Kidney glomerular epithelial cell (primary cell): ENCODE measurements at places on chromosomes 16 and 17.

GRCh38 chr16:4318451-4318910 lies 2.6 kb downstream of the GLIS2 start:
- no peak for DNase-seq

GRCh38 chr16:88974916-88975215 lies 2.1 kb downstream of the CBFA2T3 start:
- DNase-seq = no peak

- DNase-seq = no peak
Measured at GRCh38 chr16:68676113-68676860, 31.2 kb downstream of the CDH3 start.

DNA sequence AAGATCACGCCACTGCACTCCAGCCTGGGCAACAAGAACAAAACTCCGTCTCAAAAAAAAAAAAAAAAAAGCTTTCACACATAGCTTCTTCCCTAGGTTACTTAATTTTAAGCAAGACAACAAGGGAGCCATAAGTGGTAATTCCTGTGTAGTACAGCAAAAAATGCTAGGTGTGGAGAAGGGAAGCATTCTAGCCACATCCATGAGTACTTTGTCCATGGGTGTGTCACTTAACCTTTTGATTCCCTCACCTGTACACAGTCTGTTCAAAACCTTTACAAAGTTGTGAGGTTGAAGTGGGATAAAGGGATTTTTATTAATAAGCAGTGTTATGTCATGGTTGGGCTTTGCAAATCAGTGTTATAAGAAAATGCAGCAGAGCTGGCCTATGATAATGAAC lies 4.5 kb downstream of the NME2 start:
- no peak for DNase-seq

GRCh38 chr17:82685291-82685690 lies 13.2 kb downstream of the RAB40B start:
- no peak for DNase-seq

GRCh38 chr17:78558989-78559388 lies 18.2 kb downstream of the DNAH17 start:
- DNase-seq = no peak

DNA sequence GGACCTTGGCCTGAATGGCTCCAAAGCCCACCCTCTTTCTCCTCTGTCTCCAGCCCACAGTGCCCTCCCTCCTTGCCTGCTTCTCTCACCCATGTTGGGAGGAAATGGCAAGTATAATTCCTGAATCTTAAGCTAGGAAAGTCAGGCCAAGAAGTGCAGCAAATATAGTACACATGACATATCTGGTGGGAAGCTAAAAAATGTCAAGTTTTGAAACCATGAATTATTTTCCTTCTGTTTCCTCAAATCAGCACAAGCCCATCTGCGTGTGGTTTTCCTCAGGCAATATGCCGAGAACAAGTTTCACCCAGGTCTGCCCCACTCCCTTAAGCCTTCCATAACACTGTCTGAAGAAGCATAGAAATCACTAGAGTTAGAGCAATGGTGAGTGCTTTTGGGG lies 502.8 kb upstream of the CDH11 start:
- DNase-seq = no peak

DNA sequence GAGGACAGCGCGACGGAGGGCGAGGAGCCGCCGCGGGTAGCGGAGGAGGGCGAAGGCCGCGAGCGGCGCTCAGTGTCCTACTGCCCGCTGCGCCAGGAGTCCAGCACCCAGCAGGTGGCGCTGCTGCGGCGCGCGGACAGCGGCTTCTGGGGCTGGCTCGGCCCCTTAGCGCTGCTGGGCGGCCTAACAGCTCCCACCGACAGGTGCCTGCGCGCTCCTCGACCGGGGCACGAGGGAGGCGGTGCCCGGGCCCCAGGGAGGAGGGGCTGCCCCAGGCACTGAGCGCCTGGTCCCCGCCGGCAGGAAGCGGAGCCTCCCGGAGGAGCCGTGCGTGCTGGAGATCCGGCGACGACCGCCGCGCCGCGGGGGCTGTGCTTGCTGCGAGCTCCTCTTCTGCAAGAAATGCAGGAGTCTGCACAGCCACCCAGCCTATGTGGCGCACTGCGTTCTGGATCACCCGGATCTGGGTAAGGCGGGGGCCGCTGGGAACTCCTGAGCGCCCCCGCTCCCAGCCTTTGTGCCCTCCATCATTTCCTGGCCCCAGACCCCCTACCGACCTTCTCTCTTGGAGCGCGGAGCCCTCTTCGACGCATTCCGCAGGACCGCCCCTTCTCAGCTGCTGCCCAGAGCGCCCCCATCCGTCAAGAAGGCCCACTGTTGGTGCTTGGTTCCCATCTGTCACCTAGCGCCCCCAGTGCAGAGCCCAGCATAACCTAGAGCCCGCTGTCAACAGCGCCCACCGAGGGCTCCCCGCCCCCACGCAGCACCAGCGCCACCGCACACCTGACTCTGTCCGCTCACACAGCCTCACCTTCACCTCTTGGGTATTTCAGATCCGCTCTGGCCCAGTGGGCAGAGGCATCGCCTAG lies 3.7 kb downstream of the C17orf50 start:
- peak; percentile 74 for DNase-seq

DNA sequence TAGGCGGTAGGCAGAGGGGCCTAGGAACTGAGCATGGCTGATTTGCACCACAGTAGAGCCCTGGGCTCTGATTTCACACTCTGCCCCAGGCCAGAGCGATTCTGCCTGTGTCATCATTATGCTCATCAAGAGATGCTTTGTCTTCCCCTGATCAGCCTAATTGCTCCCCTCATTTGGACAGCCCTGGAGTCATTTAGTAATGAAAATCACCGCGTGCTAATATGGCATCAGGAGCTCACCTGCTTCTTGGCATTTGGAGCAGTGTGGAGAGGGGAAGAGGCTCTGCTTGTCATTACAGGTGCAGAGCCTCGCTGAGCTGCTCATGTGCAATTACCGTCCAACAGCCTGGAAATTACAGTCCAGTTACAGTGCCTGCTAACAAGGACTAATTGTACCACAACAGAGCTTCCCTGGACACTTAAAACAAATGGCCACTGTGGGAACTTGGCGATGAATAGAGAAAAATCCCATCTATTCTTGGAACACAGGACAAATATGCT lies 157.1 kb upstream of the WSCD1 start:
- DNase-seq = no peak

DNA sequence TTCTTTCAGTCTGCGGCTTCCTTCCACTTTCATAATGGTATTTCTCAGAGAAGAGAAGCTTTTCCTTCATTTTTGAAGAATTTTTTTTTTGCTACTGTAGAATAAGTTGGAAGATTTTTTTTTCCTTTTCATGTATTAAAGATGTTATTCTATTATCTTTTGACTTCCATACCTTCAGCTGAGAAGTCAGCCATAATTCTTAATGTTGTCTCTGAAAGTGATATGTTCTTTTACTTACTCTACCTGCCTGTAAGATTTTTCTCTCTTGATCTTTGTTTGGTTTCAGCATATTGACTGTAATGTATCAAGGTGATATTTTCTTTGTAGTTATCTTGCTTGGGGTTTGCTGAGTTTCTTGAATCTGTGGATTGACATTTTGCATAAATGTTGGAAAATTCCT lies 143.5 kb upstream of the TOX3 start:
- DNase-seq = no peak

- DNase-seq = no peak
Measured at GRCh38 chr17:79414063-79414792, 196.6 kb downstream of the RBFOX3 start.

GRCh38 chr16:71645450-71645849 lies 19.5 kb downstream of the MARVELD3 start:
- DNase-seq = peak; percentile 4

GRCh38 chr17:79009397-79010303 lies at the start of gene CANT1:
TSS of gene CANT1 (minus strand) at chr17:79009764. CDS start at chr17:78997622, 12,142 bp downstream.
- peak; percentile 67 for DNase-seq

DNA sequence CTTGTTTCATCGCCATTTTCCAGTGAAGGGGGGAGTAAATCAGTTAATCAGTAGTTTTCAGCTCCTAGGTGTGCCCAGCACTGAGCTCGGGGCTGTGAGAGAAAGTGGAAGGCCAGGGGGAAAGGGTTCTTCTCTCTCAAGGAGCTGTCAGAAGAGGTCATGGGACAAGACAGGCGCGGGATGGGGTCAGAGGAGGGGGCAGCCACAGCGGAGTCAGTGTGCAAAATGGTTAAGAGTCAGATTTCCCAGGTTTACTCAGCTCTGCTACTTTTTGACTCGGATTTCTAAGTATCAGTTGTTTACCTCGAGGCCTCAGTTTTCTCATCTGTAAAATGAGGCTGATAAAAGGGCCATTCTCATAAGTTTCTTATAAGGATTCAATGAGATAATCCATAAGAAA lies 4.3 kb upstream of the XYLT1 start:
- no peak for DNase-seq

DNA sequence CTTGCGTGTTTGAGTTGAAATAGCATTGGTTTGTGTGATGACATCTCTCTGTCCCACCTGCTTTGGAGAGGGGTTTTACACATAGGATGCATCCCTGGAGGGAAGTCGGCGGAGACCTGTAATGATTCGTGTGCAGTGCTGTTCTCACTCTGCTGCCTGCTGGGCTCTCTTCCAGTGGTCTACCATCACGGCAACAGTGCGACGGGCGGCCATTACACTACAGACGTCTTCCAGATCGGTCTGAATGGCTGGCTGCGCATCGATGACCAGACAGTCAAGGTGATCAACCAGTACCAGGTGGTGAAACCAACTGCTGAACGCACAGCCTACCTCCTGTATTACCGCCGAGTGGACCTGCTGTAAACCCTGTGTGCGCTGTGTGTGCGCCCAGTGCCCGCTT lies 41.1 kb upstream of the CRISPLD2 start:
- no peak for DNase-seq

DNA sequence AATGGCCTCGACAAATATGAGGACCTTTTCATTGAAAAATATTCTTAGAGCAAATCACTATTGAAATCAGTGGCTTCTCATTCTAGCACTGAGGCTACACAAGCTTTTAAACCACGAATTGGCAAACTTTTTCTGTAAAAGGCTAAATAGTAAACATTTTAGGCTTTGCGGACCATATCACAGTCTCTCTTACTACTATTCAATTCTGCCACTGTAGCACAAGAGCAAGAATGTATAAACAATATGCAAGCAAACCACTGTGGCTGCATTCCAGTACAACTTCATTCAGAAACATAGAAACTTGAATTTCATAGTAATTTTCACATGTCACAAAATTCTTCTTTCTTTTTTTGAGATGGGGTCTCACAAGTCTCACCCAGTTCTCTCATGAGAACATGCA lies 49.1 kb downstream of the PHLPP2 start:
- DNase-seq = no peak

- DNase-seq = no peak
Measured at GRCh38 chr17:55090079-55090492, 121.5 kb downstream of the STXBP4 start.

DNA sequence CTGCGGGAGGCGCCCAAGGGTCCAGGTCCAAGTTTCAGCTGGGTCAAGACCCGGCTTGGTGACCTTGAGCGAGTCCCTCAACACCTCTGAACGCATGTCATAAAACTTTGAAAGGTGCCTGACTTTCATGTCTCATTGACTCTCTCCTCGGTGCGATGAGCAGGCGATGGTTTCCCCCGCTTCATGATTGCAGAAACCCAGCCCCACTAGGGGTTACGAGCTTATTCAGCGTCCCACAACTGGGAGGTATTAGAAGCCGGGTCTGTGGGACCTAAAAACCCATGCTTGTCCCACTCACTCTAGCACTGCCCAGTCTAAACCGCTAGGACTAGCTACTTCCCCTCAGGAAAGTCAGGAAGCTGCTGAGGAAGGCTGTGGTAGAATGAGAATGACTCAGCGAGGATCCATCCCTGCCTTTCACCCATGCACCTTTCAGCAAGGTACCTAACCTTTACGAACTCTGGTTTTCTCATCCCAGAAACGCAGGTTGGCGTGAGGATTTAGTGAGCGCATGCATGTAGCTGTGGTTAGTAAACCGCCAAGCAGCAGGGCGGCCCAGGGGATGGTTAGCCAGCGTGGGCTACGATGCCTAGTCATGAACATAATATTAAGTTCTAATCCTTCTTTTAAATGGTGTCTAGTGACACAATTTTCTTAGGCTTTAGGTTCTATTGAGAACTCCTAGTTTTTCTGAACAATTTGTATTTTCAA lies 26.2 kb upstream of the RFFL start:
- DNase-seq = peak; percentile 74

GRCh38 chr16:85137323-85138072 lies 25.2 kb upstream of the CIBAR2 start:
- no peak for DNase-seq

- peak; percentile 19 for DNase-seq
Measured at GRCh38 chr17:17235212-17236174, 1.5 kb downstream of the FLCN start.

GRCh38 chr16:17270111-17270510 lies 200.6 kb downstream of the XYLT1 start:
- no peak for DNase-seq

DNA sequence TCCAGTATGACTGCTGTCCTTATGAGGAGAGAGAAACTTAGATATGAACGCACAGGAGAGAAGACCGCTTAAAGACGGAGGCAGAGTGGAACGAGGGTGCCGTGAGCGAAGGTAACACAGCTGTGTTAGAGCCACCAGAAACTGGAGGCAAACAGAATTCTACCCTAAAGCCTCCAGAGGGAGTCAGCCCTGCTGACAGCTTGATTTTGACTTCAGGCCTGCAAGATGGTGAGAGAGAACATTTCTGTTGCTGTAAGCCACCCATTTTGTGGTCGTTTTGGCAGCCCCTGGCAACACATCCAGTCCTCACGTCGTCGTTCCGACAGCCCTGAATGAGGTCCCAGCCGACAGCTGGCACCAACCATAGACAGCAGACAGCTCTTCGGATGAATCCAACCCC lies 2.8 kb upstream of the SPATA2L start:
- DNase-seq = no peak

- no peak for DNase-seq
Measured at GRCh38 chr17:62676952-62677596, 49.6 kb downstream of the MRC2 start.

GRCh38 chr16:81599034-81599744 lies 154.6 kb downstream of the CMIP start:
- no peak for DNase-seq

DNA sequence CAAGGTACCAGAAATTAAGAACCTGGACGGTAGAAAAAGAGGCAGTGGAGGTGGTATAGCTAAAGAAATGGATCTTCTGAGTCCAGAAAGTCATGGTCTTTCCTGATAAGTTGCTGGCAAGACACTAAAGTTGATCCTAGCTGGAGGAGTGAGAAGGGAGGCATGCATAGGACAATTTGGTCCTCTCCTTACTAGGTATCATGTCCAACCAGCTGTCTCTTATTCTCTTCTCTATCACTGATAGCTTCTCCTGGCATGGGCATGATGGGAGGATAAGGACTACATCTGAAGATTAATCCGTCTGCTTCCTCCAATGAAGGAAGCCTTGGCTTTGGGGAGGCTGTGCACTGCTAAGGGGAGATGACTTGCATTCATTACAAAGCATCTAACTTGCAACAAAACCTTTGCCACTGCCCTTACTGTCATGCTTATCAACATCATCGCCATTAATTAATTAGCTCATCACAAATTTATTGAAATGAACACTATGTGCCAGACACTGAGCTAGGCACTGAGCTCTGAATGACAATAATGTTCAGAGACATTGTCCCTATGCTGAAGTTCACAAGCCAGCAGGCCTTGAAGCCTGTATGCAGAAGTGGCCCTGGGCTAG lies 3.1 kb upstream of the FAM117A start:
- DNase-seq = no peak

- no peak for DNase-seq
Measured at GRCh38 chr16:83785455-83785854, 22.3 kb upstream of the HSBP1 start.

GRCh38 chr17:79109584-79109983 lies 35.0 kb downstream of the ENGASE start:
- no peak for DNase-seq
